ENCODE measurements at places on chromosomes 6 and 20.

GRCh38 chr20:62694106-62694505, 14.5 kb upstream of the NTSR1 start:
- DNase-seq, result no peak

GRCh38 chr6:24053057-24053456, 73.0 kb upstream of the NRSN1 start:
- DNase-seq, result no peak

- DNase-seq, result no peak
Measured at GRCh38 chr6:39924283-39924682, 10.0 kb downstream of the MOCS1 start.

- no peak for DNase-seq
Measured at GRCh38 chr6:111556004-111556403, 49.7 kb downstream of the TRAF3IP2 start.

DNA sequence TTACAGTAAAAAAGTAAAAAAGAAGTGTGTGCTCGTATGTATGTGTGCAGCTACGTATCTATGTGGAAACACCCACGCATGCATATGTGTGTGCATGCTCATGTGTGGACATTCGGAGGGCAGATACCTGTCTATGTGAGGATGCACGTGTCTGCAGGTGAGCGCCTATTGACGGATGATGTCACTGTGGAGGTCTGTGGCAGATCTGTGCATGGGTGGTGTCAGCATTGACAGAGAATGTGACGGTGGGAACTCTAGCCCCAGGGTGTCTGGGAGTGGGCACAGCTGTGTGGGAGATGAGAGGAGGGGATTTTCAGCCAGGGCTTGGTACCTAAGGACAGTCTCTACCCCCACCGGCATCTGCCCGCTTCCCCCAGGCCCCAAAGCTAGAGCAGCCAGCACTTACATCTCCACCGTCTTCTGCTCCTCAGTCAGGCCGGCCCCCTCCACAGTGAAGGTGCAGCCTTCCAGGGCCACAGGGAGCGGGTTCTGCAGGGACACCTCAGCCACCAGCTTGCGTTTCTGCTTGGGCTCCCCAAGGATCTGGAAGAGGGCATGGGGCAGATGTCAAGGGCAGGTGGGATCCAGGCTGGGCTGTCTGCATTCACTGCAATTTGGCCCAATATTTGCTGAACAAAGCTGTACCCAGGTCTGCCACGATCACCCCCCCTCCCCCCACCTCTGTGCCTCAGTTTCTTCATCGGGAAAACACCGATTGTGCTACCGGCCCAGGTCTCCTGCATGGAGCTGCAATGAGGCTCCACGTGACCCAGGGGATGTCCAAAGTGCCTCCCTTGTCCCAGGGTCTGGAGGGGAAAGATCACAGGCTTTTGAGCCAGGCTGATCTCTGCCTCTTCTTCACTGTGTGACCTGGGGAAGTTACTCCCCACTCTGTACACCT, 34.1 kb downstream of the TGM2 start:
- DNase-seq, result no peak

GRCh38 chr6:1406306-1407072, 17.1 kb downstream of the FOXF2 start:
- DNase-seq, result peak; percentile 74

GRCh38 chr20:50048420-50049166, 64.4 kb downstream of the UBE2V1 start:
- DNase-seq, result peak; percentile 81

DNA sequence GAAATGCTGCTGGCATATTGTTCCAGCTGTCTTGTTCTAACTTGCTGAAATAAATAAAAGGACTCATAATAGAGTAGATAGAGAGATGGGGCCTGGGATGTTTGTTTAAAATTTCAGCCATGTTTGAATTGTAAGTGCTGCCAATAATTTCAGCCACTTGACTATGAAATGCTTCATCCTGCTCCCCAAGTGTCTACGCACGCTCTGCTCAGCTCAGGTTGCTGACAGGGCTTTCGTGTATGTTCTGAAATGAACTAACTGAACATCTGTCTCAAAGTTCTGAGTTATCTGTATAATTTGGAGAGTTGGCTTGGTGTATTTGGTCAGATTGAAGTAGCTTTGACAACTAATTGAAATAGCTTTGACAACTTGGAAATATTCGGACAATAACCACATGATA, 387.8 kb downstream of the BMP2 start:
- DNase-seq, result no peak

GRCh38 chr6:136365776-136366354, 76.2 kb upstream of the BCLAF1 start:
- DNase-seq, result no peak

DNA sequence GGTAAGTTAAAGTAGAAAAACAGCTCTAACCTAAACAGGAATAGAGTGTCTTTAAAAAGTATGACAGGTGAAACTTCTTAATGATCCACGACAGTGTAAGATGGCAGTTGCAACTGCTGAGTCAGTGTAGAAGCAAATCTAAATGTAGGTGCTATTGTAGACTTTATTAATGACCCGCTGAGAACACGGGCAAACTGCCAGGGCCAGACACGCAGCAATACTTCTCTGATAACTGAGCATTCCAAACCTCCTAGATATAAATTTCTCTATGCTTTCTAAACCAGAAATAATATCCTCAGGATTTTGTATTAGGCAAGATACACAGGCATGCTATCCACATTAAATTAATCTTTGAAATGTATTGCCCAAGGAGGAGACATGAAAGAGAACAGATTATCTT, 1076.4 kb downstream of the HACE1 start:
- DNase-seq, result no peak

DNA sequence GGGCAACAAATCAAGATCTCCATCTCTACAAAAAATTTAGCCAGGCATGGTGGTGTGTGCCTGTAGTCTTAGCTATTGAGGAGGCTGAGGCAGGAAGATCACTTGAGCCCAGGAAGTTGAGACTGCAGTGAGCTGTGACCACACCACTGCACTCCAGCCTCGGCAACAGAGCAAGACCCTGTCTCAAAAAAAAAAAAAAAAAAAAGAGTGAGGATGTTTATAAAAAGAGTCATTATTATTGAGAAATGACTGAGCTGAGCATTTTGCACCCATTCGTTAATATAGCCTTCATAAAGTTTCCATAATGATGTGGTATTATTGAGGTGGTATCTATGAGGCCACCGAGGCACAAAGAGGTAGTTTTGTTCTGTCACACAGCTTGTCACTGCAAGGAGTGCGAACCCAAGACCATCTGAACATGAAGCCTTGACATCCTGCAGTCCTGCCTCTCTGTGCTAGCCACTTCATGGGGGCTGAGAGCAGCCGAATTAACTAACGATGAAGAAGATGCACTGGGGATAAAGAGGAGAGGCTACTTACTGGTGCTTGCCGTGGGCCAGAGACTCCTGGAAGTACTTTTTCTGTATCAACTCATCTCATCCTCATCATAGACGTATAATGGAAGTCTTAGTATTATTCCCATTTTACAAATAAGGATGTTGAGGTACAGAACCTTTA, 175.5 kb downstream of the BCAS1 start:
- no peak for DNase-seq

DNA sequence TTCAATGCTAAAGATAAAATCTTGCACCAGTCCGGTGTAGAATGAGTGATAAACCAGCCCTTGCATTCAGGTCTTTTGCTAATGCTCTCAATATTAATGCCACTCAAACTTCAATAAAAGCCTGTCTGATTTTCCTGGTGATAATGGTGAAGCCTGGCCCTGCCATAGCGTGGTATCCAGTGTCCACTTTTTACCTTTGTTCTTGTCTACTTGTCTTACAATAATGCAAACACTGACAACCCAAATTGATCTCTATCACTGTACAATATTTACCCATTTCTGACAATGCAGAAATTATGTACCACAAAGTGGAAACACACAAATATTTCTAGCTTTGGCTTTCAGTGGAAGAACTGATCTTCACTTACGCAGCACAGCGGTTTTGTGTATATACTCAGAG, 189.1 kb downstream of the ZDHHC14 start:
- DNase-seq, result no peak

GRCh38 chr6:16047435-16047990, 81.4 kb upstream of the MYLIP start:
- no peak for DNase-seq

GRCh38 chr20:41320976-41321375, 3.4 kb upstream of the ZHX3 start:
- DNase-seq, result no peak

GRCh38 chr6:104700371-104701185, 159.1 kb downstream of the HACE1 start:
- no peak for DNase-seq

DNA sequence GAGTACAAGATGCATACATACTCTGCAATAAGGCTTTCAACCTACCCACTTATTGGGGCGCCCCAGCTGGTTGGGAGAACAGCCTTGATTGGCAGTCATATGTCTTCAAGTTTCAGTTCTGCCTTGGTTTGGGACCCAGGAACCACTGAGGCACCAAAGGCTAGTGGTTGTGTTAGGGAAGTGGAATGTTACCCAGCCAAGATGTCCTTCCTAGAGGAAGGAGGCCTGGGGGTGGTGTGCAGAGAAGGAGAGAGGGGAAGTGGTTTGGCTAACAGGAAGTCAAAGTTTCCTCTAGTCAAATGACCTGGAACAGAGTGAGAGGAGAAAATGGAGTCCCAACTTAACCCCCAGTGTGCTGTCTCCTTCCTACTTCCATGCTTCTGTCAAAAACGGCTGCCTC, 59.4 kb downstream of the CD164 start:
- DNase-seq, result no peak

- no peak for DNase-seq
Measured at GRCh38 chr20:23568320-23568970, at the start of gene CST9L. TSS of gene CST9L (minus strand) at chr20:23568484. CDS start at chr20:23568450, 34 bp downstream.

- DNase-seq, result no peak
Measured at GRCh38 chr6:14986370-14986769, 259.5 kb upstream of the JARID2 start.

DNA sequence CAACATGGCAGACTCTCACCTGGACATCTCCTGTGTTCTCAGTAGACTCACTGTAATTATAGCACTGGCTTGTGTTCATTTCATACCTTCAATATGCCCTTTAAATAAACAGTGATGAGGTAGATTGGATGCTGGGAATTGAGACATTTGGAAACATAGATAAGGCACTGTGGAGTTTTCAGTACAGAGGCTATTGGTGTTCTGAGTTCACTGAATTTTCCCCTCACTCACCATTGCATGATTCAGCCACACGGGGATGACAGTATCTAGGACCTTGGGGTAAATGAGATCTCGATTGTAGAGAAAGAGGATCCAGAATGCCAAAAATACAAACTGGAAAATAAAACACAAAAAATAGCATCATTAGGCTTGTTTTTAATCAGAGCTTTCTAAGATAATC, 12.6 kb downstream of the ADTRP start:
- DNase-seq, result no peak

- DNase-seq, result no peak
Measured at GRCh38 chr6:24477070-24477469, 12.3 kb downstream of the GPLD1 start.

DNA sequence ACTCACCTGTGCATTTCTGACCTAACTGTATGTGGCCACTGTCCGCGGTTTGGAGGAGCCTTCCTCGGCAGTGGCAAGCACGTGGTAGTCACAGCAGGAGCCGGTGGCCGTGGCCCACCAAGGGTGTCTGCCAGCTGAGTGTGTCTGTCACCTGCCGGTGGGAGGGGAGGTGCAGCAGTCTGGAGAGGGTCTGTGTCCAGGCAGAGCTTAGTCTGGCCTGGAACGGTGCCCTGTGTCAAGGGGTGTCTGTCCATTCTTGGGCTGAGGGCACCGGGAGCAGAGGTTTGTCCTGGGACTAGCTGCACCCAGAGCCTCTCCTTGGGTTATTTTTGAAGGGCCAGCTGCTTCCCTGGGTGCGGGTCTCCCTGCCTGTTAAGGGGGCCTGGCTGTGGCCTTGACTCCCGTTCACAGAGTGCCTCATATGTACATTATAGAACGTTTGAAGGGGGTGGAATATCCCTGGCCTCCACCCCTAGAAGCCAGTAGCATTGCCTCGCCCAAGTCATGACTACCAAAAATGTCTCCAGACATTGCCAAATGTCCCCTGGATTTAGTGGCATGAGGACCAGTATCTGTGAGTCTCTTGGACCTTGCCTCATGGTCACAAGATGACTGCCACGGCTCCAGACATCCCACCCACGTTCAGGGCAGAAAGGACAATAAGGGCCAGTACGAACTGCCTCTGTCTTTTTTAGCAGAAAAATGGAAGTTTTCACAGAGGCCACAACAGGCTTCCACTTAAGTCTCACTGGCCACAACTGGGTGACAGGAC, 5.2 kb downstream of the RBM38 start:
- no peak for DNase-seq

GRCh38 chr6:134477991-134478635, 160.2 kb upstream of the SGK1 start:
- peak; percentile 35 for DNase-seq

GRCh38 chr6:42260396-42260888, 42.8 kb upstream of the MRPS10 start:
- DNase-seq, result peak; percentile 15

Measured in AG08395 (cell line).